ENCODE measurements at places on chromosomes 3 and 15.

- no peak for DNase-seq
These were observed 126.1 kb downstream of the LRRK1 start for GRCh38 chr15:101045236-101045646.

- DNase-seq = no peak
These were observed 95.8 kb downstream of the P3H2 start for GRCh38 chr3:190024912-190025311.

GRCh38 chr15:61649046-61649445 is 411.2 kb downstream of the VPS13C start:
- DNase-seq = no peak

DNA sequence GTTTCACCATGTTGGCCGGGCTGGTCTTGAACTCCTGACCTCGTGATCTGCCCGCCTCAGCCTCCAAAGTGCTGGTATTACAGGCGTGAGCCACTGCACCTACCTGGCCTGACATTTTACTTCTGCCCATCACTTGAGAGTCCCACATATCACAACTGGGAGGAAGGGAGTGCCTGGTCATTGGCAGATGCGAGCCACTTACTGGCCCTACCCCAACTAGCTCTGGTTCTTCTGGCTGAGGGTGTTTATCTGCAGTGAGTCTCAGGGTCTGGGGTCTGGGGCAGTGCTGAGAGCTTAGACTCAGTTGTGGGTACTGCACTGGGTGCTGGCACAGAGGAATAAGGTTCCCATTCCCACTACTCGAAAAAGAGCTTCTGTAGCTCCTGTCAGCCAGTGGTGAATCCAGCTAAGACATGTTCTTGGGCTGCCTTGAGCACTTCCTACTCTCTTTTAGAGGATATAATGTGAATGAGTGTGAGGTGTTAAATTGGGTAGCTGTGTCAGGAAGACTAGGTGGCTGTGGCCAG is 30.2 kb downstream of the DAG1 start:
- DNase-seq = no peak

GRCh38 chr3:17195856-17196604 is 311.3 kb downstream of the PLCL2 start:
- DNase-seq = peak; percentile 44

DNA sequence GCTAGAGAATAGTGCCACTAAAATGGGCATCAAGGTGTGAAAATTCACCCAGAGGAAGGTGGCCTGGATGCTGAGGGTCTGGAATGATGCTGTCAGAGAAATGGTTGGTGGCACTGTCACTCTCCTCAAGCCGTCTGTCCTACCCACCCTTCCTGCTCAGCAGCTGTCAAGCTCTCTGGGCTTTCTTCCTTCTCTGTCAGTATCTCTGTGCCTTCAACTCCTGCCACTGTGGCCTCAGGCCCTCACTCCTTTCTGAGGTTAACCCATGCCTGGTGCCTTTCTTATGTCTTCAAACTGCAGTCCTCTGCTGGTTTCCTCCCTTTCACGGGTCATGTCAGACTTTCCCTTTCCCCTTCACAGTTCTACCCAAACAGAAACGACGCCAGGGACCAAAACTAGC is 4.4 kb downstream of the MYO5C start:
- DNase-seq = peak; percentile 63

- DNase-seq = no peak
These were observed 60.0 kb downstream of the CCK start for GRCh38 chr3:42205800-42206514.

- no peak for DNase-seq
These were observed 20.2 kb upstream of the PARP14 start for GRCh38 chr3:122660297-122660974.

DNA sequence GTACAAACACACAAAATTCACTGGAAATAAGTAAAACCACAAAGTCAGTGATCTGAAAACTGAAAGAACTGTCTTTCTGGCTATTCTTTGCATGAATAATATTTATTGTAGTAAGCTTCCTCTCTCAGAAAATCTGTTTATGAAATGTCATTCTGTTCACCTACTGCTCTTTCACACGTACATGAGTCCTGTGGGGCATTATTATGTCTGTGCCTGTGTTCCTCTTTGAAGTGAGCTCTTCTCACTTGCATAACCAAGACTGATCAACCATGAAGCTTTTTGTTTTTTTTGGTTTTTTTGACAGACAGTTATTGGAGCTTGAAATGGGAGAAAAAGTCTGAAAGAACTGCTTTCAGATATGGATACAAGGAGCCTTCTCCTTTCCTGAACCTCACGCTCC is 195.8 kb downstream of the PLCH1 start:
- DNase-seq = no peak
